ENCODE measurements at places on chromosomes 12 and 14.

DNA sequence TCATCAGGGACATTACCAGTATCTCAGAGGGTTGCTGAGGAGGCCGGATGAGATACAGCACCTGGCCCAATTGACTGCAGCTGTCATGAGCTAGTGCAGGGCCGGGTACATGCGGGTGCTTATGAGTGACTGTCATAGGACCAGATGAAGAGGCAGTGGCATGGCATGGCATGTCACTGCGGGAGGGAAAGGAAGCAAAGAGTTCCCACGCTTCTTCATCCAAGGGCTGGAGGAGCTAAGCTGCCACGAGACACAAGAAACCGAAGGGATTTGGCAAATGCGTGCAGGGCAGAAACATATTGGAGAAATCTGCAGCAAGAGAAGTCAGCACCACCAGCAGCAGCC lies 10.7 kb upstream of the GPX2 start:
- no peak for DNase-seq

- DNase-seq: no peak
Observed at GRCh38 chr12:111761706-111762105, 5.0 kb upstream of the ALDH2 start.

GRCh38 chr14:31950764-31951637 lies 126.1 kb upstream of the ARHGAP5 start:
- DNase-seq: no peak

DNA sequence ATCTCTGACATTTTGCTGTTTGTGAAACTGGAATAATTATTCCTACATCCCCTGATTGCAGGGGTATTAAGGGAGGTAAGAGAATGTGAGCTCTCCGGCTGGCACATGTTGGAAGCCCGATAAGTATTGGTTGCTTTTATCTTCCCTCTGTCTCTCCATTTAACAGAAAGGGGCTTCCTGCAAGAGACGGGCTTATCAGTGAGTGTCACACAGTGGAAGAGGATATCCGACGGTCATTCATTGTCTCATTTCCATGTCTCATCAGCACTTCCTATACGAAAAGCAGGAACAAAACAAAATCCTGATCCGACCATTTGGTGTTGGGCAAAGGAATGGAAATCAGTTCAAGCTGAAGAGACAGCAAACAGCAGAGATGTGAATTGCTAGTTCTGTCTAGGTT lies 10.7 kb downstream of the DYRK4 start:
- DNase-seq: no peak

DNA sequence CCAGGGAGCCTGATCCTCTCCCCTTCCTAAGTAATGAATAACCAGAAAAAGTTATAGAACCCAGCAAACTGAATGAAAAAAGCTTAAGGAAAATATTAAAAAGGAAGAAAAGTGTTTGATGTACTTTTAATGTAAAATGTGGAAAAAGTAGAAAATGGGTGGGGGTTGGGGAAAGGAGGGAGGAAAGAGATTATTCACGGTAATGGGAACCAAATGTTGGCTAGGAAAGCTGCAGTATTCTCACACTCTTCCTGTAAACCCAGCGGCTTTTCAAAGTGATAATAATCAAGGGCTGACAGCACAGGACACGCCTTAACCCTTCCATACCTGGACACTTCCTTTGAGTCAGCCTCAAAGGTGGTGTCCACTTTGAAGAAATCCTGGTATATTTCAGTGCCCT lies 139.2 kb downstream of the TGFB3 start:
- DNase-seq: no peak

DNA sequence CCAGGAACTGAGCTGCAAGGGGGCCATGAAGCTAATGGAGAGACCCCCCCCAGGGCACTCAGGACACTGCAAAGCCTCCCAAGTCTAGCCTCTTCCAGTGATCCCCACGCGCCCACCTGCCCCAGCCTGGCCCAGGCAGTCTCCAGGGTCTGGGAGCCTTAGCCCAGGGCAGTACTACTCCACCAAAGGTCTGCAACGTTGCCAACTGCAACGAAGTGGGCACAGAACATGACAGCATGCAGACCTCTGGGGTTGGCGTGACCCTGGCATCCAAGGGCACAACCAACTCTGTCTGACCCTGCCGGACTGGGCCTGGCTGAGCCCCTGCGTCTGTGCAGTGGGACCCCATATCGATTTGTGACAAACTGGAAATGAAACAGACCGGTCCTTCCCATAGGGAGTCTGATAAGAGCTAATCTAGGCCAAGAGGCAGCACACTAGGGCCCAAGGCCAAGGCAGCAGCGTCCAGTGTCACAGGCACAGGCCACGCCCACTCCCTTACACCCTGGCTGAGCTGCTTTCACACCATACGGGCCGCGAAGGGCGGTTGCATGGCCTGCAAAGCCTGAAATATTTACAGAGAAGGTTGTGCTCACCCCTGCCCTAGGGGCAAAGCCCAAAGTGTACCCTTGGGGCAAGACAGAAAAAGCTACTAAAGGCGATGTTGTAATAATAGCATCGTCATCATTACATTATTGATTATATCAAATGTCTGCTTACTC lies 76.7 kb downstream of the NCOR2 start:
- no peak for DNase-seq

DNA sequence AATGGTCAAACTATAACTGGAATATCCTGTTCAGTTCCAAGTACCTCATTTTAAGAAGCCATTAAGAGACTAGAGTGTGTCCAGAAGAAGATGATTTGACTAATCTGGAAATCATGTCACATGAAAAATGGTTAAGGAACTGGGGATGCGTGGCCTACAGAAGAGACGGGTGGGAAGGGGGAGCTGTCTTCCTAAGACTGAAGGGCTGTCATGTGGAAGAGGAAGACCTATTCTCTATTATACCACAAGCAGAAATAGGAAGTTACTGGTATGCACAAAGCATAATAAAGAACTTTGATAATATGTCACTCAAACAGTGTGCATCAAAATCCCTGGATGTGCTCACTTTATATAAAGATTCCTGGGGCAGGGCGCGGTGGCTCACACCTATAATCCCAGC lies 50.3 kb downstream of the HECTD4 start:
- no peak for DNase-seq

DNA sequence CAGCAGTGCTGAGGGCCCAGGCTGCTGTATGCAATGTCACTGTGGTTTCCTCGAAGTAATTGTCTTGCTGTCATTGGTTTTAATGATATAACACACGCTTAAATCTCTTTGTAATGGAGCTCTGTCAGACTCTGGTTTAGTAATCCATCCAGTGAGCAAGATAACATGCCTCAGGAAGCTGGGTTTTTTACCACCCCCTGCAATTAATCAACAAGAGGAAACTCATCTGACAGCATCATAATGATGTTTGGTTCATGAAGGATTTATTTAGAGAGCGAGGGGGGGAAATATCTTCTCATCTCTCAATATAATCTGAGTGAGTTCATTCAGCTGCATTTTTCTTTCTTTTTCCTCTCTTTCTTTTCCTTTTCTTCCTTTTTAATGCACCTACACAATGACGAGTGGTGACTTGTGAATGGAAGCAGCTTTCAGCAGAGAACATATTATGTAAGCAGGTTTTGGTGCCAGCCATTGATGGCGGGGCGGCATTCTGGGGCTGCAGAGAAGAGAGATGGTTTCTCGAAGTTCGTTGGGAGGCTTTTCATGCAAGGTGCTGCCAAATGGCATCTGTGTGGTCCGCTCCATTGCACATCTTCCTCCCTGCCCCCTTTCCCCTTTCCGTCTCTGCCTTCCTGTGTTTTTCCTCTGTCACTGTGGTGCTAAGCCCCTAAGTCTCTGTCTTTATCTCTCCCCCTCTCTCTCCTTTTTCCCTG lies 6.7 kb downstream of the RPH3A start:
- DNase-seq: no peak

- DNase-seq: no peak
Observed at GRCh38 chr12:21350975-21351374, 16.3 kb upstream of the SLCO1A2 start.

GRCh38 chr12:78034025-78034424 lies 203.3 kb downstream of the NAV3 start:
- no peak for DNase-seq

GRCh38 chr12:22473212-22473611 lies 71.1 kb downstream of the C2CD5 start:
- DNase-seq: no peak

DNA sequence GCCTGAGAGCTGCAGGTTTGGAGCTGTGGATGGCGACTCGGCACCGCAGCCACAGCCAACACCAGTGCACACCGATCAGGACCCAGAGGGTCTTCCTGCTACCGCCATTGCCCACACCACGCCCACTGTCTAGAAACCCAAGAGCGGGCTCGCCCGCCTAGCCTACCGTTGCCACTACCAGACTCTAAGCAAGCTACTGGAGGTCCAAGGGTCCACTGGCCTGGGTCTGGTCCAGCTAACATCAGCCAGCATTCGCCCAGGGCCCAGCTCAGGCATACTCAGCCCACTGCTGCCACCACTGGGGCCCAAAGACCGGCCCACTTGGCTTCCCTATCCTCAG lies 30.5 kb upstream of the MON2 start:
- DNase-seq: no peak

DNA sequence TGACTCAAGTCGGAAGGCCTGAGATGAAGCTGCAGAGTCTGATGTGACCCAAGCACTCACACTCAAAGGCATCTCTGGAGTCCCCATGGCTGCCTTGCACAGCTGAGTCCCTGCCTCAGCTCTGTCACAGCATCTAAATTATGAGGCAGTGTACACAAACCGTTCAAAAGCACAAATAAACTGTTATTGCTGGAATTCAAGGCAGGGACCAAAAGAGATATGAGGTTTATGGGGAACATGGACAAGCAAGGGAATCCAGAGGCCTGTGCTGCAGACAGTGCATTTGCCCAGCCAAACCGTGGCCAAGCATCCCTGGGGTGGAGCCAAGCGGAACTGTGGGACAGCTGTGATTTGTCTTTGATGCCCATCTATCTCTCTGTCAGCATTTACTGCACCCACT lies 91.3 kb downstream of the RPS29 start:
- DNase-seq: no peak

DNA sequence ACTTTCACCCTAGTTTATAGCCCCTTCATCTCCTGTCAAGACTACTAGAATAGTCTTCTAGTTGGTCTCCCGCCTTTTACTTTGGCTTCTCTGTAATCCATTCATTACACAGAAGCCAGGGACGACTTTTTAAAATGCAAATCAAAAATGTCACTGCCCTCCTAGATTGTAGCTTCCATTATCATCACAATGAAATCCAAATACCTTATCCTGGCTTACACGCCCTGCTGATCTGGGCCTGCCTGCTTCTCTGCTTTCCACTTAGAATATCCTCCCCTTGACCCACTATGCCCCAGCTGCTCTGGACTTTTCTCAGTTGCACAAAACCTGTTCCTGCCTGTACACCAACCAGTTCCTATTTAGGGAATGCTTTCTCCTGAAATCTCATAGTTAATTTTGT lies 4.5 kb upstream of the EEA1 start:
- no peak for DNase-seq

- no peak for DNase-seq
Observed at GRCh38 chr14:33917661-33918060, 33.2 kb downstream of the EGLN3 start.

DNA sequence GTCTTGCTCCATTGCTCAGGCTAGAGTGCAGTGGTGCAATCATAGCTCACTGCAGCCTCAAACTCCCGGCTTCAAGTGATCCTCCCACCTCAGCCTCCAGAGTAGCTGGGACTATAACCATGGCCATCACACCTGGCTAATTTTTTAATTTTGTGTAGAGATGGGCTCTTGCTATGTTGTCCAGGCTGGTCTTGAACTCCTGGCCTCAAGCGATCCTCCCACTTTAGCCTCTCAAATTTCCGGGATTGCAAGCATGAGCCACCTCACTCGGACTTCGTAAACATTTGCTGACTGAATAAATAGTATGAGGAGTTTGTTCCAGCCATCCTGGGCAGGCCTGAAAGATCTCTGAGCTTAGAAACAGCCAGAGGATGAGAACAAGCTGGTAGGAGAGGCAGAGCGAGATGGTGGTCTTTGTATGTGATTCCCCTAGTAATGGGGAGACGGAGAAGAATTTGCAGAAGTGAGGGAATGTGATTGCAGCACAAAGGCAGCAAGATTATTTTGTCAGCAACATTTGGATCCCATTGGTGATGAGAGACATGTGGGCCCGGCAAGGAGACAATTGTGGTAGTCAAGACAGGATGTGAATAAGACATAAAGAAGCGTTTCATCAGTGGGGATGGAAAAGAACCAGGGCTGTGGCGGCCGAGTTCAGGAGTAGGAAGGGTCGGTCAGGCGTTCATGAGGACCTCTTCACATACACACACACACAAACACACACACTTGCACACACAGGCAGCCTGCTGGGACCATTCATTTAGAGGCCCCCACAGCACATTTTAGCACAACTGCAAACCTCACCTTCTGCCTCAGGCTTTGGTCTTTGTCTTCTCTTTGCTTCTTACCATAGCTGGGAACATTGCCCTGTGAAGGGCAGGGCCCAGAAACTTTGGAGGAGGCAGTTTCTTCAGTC lies 155.5 kb downstream of the ZFP36L1 start:
- no peak for DNase-seq

GRCh38 chr12:68521321-68521839 lies 89.3 kb upstream of the RAP1B start:
- DNase-seq: peak; percentile 61

DNA sequence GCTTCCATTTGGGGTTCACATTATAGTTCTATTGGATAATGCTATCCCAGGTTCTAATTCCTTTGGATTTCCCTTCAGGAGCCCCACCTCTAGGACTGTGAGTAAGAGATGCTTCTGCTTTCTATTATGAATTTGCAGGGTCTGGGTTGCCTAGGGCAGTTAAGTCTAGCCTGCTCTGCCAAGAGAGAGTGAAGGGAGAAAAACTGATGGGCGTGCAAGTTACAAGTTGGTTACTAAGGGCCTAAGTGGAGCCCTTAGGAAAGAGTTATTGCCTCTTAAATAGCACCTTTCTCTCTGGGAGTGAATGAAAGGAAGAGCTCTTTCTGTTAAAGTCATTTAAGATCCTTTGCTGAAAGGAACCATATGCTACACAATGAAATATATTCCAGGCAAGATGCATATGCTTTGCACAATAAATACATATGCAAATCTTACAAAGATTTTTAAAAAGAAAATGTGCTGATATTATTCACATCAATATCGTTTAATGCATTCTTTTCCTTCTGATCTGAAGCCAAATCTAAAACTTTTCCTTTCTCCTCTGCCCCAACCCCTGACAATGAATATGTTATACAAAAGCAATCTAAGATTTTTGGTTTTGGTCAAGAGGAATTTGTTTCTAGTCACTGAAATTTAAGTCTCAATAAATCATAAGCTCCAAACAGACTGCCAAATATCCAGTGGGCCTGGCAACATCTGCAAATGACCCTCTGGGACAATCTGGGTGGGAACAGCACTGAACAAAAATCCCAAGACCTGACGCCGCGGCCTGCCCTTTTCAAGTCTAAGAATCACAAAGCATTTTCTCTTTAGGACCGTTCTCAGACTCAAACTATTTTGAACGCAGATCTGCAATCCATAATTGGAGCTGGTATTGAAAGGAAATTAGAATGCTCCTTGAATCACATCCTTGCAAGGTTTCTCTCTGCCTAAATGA lies 586.7 kb downstream of the ETNK1 start:
- DNase-seq: no peak

Measured in HS-27A (cell line).